ENCODE measurements at places on chromosomes 11 and 22.

DNA sequence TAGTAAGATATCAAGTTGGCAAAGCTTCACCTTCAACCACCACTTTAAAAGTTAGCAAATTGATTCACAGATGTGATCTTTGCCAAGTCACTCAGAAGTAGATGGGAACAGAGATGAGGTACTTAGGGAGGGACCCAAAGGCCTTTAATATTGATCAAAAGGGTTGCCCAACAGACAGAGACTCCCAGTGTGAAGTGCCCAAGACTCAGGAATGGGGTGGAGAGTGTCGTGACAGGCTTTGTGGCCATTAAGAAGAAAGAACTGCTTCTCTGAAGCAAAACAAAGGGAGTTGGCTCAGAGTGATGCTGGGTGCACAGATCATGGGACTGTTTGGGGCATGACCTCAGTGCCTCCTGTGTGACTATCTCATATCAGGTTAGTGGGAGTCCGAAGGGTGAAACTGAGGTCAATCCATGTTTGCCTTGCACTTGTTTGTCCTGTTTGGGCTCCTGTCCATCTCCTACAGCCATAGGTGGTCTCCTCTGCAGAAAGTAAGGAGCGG is 132.3 kb downstream of the APIP start:
- no peak for DNase-seq

- no peak for DNase-seq
These were observed 78.7 kb downstream of the SHANK2 start for GRCh38 chr11:71173709-71174108.

DNA sequence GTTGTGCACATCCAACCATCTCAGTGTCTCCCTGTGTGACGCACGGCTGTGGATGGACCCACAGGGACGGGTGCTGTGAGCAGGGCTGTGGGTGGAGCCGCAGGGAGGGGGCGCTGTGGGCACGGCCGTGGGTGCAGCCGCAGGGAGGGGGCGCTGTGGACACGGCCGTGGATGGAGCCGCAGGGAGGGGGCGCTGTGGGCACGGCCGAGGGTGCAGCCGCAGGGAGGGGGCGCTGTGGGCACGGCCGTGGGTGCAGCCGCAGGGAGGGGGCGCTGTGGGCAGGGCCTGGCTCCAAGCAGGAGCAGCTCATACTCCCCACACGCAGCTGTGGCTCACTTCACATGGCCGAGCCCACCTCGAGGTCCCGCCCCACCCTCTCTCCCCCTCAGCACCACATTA is 6.0 kb upstream of the MAPK11 start:
- peak; percentile 40 for DNase-seq

- no peak for DNase-seq
These were observed 34.3 kb upstream of the MICAL2 start for GRCh38 chr11:12075822-12076821.

GRCh38 chr11:118214210-118214914 is 10.4 kb downstream of the JAML start:
- no peak for DNase-seq

DNA sequence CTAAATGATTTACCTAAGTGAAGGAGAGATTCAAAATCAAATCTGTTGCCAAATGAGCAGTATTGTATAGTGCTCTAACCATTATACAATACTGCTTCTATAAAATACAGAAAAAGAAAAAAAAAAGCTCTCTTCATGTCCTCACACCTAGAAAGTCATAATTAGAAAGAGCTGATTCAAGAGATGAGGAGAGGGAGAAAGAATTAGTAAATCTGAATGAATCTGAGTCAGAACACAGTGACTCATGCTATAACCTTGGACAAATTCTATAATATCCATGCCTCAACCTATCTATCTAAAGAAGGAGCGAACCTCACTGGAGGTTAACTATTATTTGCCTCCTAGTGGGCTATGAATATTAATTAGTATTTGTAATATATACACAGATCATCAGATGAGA is 29.4 kb downstream of the AMBRA1 start:
- no peak for DNase-seq

DNA sequence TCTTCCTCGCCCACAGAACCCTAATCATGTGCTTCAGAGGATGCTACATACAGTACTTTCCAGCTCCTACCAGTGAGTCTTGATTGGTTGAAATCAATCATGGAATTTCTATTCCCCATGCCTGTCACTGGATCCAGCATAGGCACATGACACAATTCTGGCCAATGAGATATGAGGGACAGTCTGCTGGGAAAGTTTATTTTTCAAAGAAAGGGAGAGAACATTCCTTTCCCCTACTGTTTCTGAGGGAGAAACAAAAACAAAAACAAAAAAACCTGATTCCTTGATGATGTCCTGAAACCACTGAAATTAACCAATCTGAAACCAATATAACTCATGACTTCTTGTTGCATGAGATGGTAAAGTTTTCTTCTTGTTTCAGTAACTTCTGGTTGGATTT is 3.3 kb upstream of the RCN1 start:
- no peak for DNase-seq

GRCh38 chr11:38191101-38191500 is 1593.1 kb upstream of the RAG2 start:
- no peak for DNase-seq

GRCh38 chr11:32186118-32186517 is 95.2 kb downstream of the RCN1 start:
- DNase-seq: no peak

- no peak for DNase-seq
These were observed 10.6 kb upstream of the MYO7A start for GRCh38 chr11:77117492-77117891.

DNA sequence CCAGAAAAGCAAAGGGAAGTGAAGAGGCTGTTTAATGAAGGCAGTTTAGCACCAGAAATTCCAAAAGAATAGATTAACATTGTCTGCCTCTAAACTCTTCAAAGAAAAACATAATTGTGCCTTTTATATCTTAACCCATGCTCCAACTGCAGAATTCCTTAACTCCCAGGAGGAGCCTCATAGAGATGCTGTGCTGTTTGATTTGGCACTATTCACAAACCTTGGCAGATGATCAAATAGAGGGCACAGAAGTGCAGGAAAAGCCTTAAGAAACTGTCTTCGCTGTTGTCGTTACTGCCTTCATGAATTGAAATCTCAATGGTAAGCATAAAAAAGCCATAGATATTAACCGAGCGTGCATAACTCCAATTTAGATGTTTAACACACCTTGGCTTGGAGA is 124.1 kb upstream of the MPPED2 start:
- DNase-seq: no peak

GRCh38 chr22:30985561-30986208 is 16.6 kb downstream of the TUG1 start:
- DNase-seq: no peak

- DNase-seq: no peak
These were observed 440.5 kb downstream of the MIAT start for GRCh38 chr22:27097933-27098332.
